ENCODE measurements at places on chromosomes 5 and 9.

DNA sequence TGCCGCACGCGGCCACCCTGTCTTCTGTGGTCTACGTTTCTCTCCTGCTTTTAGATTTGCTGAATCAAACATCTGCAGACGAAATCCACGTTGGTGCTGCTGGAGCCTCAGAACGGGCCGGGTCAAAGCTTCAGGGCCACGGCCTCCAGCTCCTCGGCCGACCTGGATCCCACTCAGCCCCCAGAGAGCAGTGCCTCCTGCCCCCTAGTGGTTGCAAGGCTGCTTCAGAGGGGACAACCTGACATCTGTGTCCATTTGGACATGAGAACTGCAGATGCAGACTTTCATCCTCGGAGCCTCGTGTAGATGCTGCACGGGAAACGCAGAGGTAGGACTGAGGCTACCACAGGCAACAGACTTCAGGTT lies 23.0 kb upstream of the SLC6A3 start:
- no peak for DNase-seq

GRCh38 chr5:10091701-10092100 lies 158.0 kb downstream of the ATPSCKMT start:
- DNase-seq: no peak

- DNase-seq: no peak
Observed at GRCh38 chr5:174293481-174293880, 248.0 kb downstream of the NSG2 start.

- no peak for DNase-seq
Observed at GRCh38 chr5:181235323-181235688, 8.4 kb downstream of the RACK1 start.
